ENCODE measurements at places on chromosomes 7 and 10.
A peak's percentile ranks its signal among the peaks of the same experiment; 100 is the strongest.

DNA sequence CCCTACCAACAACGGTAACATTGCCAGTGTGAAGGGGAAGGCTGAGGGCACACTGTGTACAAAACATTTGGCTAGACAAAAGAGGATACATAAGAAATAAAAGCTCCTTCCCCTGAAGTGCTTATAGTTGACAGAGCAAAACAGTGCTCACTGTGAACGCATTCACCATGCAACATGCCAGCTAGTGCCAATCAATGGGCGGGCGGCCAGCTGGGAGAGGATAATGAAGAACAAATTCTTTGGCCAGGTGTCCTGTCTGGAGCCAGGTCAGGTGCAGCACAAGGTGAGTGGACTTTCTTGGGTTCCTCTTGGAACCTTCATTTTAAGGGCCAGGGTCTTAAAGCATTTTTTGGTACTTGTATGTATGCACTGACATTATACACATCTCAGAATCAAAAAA, 106.1 kb downstream of the ICA1 start:
- DNase-seq, result no peak

GRCh38 chr10:132311338-132311939, 3.7 kb upstream of the STK32C start:
- no peak for DNase-seq

DNA sequence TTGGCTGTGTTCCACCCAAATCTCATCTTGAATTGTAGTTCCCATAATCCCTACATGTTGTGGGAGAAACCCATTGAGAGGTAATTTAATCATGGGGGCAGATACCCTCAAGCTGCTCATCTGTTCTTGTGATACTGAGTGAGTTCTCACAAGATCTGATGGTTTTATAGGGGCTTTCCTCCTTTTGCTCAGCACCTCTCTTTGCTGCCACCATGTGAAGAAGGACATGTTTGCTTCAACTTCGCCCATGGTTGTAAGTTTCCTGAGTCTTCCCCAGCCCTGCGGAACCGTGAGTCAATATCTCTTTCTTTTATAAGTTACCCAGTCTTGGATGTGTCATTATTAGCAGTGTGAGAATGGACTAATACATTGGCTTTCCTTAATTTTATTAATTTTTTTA, 527.8 kb downstream of the MDFIC start:
- DNase-seq, result no peak

DNA sequence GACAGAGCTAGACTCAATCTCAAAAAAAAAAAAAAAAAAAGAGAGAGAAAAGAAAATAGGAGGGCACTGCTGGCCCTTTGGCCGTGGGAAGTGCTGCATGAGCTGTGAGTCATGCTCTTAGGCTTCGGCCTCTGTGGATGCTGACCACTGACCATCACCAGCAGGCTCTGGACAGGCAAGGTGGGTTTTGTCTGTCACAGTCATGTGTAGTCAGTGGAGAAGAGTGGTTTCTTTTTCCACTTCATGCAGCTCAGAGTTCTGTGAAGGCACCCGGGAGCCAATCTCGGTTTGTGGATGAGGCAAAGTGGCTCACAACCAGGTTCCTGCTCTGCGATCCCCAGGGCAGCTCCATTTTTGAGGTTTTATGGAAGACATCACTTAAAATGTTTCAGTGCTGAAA, 58.1 kb downstream of the PRTFDC1 start:
- peak; percentile 55 for DNase-seq

DNA sequence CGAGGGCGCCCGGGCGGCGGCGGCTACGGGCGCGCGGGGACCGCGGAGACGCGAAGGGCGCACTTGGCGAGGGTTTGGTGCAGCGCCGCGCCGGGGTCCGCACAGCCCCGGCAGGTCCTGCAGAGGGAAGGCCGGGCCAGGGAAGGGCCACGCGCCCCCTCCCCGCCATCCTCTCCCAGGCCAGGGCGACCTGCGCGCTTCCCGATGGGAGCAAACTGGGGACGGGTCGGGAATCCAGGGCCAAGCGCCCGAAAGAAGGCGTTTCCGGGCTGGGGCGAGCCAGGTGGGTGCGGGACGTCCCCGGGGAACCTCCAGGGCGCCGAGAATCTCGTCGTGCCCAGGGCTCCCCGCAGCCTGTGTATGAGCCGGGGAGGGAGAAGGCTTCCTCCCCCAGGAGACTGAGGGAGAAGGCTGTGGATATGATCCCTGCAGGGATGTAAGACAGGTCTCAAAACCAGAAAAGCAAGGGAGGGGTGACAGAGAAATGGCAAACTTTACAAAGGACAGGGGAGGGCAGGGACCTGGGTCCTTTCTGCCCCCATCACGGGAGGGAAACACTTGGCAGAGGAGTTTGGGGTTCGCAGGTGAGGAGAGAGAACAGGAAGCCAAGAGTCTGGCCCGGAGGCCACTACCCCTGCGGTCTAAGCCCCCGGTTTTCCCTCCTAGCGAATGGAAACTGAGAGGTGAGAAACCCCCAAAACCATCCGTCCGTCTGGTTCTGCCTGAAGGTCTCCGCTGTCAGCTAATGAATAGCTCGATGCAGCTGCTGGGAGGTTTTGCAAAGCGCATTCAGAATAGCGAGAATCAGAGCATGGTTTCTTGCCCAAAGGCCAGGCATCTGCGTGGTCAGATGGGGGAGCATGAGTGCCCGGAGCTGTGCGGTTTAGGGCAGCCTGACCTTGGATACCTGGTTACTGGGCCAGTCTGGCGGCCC, 674 bp downstream of the AMZ1 start:
- DNase-seq, result peak; percentile 36

DNA sequence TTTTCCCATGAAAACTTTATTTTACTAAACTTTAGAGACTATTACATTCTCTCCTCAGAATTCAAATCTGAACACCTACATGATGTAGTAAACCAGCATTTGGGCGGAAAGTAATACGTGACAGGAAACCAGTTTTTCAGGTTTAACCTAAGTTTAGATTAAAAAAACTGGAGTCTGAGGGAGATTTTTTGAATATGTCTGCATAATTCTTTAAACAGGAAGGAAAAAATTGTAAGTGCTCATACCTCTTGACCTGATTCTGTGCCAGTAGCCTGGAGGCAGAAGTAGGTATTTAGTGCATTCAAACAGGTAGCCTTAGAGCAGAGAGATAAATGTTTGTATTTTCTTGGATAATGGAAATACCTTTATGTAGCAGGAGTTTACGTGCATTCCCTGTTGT, 224.3 kb downstream of the MDFIC start:
- peak; percentile 5 for DNase-seq

- DNase-seq, result no peak
These were observed 123.3 kb downstream of the PTPN20 start for GRCh38 chr10:47034441-47035051.

DNA sequence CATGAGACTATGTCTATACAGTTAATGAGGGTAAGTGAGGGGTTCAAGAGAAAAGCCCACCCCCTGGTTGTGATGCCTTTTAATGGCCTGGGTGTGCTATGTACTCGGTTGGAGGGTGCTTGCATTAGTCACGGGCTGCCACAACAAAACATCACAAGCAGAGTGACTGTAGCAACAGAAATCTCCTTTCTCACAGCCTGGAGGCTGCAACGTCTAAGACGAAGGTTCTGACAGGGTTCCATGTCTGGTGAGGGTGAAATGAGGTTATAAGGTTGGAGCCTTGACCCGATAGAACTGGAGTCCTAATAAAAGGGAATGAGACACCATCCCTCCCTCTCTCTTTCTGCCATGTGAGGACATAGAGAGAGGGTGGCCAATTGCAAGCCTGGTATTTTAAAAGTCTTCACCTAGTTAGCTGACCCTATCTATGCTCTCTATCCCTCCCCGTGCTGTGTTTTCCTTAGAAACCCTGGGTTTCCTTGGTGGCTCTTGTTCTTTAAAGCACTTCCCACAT, 126.0 kb upstream of the GDF10 start:
- DNase-seq, result no peak

DNA sequence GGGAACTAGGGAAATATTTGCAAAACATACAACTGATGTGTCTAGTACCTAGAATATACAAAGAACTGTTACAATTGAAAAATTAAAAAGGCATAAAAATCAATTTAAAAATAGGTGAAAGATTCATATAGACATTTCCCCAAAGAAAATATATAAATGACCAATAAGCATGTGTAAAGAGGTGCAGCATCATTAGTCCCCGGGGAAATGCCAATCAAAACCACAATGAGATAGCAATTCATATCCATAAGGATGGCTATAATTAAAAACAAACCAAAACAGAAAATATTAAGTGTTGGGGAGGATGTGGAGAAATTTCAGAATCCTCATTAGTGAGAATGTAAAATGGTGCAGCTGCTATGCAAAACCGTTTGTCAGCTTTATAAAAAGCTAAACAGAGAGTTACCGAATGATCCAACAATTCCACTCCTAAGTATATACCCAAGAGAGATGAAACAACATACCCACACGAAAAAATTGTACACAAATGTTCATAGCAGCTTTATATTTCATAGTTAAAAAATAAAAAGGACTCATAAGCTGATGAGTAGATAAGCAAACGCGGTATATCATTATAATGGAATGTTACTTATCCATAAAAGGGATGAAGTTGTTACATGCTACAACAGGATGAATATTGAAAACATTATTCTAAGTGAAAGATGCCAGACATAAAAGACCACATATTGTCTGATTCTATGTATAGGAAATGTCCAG, 210.1 kb upstream of the INHBA start:
- peak; percentile 15 for DNase-seq

DNA sequence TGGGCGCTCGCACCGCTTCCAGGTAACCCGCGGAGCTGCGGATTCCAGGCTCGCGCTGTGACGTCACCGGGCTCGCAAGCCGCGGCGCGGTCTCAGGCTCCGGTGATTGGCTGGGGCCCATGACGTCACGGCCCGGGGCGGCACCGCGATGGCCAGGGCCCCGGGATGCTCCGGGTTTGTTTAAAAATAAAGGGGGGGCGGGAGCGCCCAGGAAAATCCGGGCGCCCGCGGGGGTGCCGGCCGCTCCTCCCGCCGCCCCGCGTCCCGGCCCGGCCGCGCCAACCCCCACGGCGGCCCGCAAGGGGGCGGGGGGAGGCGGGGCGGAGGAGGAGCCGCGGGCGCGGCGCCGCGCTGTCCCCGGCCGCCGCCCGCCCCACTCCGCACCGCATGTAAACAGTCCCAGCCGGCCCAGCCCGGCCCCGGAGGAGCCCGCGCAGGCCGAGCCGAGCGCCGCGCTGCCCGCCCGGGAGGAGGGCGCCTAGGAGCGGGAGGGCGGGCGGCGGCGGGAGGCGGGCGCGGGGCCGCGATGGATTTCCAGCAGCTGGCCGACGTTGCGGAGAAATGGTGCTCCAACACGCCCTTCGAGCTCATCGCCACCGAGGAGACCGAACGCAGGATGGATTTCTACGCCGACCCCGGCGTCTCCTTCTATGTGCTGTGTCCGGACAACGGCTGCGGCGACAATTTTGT, at the start of gene MTURN:
Gene MTURN (plus strand): TSS at position 376 of the 690 bp plus-strand sequence. CDS start 151 bp downstream, at position 527.
- peak; percentile 96 for DNase-seq

DNA sequence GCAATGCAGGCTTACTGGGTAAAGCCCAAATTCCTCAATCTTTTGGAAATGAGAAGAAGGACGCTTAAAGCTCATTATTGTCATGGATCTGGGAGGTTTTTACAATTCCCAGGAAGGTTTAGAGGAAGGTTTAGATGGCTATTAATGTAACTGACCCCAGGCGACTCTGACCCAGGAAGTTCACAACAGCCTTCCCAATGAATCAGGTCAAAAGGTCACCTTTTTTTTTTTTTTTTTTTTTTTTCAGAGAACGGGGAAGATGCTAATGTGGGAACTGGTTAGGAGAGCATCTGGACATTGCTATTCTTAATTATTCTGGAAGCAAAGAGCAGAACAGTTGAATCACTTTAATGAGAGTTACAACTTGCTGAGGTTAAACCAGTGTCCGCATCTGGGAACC, 149.9 kb upstream of the ITGB1 start:
- no peak for DNase-seq

GRCh38 chr10:52332815-52333214, 18.7 kb downstream of the DKK1 start:
- DNase-seq, result no peak

DNA sequence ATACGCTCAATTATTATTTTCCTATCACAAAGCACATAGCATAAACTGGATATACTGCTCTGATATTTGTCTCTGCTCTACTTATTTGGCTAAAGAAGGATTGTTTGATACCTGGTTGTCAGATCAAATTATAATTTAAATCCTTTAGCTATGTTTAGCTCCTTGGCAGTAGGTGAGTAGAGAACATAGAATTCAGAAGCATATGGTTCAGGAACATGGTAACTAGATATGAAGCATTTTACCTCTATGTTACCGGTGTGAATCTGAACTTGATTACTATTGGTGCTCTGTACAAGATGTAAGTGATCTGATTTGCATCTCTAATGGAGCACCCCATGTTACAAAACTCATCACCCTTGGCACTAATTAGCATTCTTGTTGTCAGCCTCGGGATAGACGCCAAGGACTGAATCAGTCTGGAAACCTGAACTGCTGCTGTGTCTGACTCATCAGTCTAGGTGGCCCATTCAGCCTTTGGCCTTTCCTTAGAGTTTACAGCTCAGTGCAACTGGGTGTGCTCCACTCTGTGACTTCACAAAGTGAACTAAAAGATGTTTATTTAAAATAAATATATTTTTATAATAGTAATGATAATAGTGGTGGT, 12.3 kb upstream of the MYPN start:
- DNase-seq, result peak; percentile 89

- DNase-seq, result no peak
These were observed 334.4 kb downstream of the ATRNL1 start for GRCh38 chr10:115427611-115428010.

All from adipocyte (in vitro differentiated cells).